Nucleus accumbens (tissue), 56 donors: ENCODE measurements at places on chromosomes 7 and 10.

- no peak for DNase-seq
These were observed 46.1 kb downstream of the C1GALT1 start for GRCh38 chr7:7228472-7228871.

DNA sequence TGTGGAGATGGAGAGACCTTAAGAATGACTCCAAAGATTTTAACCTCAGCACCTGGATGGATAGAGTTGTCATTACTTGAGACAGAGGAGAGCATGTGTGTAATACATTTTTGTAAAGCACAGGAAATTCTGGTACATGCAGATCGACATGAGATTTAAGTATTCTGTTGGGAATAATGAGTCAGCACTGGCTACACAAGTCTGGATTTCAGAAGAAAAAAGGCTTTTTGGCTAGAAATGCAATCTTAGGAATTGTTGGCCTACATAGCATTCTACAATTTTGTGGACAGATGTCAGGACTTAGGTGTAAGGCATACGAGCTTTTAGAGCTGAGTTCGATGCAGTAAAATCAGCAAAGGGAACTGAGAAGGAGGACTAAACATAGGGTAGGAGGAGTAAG, 24.1 kb upstream of the ANKRD30A start:
- DNase-seq = no peak

- DNase-seq = no peak
These were observed at the start of gene CUX1 for GRCh38 chr7:101817471-101818286. TSS of gene CUX1 (plus strand) at chr7:101817626. CDS start at chr7:101817640, 14 bp downstream.

GRCh38 chr10:82150123-82150900, 275.3 kb downstream of the NRG3 start:
- no peak for DNase-seq

DNA sequence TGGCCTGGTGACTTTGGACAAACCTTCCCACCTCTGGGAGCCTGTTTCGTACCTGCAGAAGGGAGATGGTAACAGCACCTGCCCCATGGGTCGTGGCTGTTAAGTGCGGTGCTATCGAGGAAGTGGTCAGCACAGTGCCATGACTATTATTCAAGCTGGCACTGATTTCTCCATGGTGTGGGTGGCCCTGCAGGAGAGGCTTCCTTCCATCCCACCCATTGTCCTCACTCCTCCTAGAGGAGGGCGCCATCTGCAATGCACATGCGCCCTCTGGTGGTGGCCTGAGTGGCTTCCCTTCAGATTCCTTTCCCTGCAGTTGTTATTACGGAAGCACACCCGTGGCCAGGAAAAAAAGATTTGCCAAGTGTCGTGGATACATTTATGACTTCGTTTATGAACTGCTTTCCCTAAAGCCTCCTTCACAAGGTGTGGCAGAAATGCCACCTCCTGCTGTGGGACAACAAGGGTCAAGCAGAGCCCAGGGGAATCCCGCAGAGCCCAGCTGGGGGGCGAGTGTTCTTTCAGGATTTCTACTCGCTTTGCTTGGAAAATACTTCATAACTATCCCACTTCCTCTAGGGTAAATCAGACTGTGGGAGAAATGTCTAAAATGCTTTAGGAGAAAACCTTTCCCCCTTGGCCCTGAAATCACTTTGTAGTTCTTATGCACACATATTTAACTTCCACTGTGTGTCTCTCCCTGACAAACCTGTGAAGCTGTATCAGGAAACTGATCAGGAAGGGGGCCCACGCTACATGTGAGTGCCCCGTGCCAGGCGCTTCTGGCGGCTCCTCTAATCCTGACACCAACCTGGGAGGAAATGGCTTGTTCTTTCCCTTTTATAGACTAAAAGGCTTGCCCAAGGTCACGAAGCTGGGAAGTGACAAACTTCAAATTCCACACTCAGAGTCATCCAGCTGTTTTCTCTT, 98.0 kb upstream of the ANLN start:
- peak; percentile 61 for DNase-seq

DNA sequence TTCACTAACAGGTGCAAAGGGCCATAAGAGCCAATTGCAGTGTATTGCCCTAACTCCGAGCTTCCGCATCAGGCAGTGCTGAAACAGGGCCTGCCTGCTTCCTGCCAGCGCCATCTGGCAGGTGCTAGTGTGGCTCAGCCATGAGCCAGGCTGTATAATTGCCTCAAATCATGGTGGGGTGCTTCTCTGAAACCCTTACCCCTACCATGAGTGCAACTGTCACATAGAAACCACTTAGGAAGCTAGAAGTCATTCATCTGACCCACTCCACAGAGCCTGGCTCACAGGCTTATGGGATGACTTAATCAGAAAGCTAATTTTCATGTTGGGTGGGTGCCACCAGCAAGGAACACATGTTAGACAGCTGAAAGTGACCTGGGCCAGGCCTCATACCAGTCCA, 133.3 kb upstream of the LAMB4 start:
- DNase-seq = no peak

GRCh38 chr10:61835069-61835945, 66.2 kb upstream of the ARID5B start:
- DNase-seq = no peak

- DNase-seq = no peak
These were observed 4.7 kb upstream of the UNCX start for GRCh38 chr7:1227814-1228544.

DNA sequence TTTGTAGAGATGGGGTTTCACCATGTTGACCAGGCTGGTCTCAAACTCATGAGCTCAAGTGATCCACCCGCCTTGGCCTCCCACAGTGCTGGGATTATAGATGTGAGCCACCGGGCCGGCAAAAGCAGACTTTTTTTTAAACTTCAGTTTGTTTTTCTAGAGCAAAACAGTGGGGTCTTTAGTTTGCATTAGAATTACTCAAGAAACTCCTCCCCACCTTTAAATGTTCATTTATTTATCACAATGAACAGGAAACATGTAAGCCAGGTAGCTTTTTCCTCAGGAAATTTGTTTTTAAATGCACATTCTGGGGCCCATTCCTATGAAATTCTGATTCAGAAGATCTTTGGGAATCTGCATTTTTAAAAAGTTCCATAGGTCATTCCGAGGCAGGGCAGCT, 56.0 kb upstream of the JAZF1 start:
- DNase-seq = no peak
